NCI-H1105 (cell line): ENCODE measurements at places on chromosomes 1 and 21.

DNA sequence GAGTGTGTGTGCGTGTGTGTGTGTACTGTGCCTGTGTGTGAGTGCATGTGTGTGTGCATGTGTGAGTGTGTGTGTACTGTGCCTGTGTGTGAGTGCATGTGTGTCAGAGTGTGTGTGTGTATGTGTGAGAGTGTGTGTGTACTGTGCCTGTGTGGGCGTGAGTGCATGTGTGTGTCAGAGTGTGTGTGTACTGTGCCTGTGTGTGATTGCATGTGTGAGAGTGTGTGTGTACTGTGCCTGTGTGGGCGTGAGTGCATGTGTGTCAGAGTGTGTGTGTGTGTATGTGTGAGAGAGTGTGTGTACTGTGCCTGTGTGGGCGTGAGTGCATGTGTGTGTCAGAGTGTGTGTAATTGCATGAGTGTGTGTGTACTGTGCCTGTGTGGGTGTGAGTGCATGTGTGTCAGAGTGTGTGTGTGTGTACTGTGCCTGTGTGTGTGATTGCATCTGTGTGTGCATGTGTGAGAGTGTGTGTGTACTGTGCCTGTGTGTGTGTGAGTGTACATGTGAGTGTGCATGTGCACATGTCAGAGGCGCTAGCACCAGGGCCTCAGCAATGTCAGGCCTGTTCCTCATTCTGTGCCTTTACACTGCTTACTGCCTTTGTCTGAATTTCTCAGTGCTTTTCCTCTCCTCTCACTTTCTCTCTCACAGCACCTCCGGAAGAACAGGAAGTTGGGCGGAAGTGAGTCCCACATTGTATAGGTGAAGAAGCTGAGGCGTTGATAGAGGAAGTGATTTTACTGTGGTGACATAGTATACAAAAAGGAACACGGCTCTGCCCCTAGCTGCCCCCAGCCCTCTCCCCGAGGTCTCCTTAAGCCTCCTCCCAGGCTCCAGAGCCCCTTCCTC lies 4.9 kb downstream of the SLC5A9 start:
- no peak for DNase-seq

DNA sequence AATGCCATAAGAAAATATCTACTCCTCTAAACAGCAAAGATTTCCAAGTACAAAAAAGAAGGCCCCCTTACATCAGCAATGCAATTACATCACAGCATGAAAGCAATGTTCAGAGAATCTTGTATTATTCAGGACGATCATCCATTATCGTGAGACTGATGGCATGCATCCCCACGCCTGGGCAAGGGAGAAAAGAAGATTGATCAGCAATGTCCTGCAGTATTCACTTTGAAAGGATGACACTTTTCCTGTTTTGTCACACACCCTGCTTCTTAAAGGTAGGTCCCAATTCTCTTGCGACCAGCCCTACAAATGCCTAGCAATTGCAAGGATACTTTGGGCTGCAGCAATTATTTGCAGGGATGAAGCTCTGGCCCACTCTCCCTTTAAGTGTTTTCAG lies 108.7 kb downstream of the TOMM20 start:
- no peak for DNase-seq

- no peak for DNase-seq
Measured at GRCh38 chr1:180402001-180402400, 100.4 kb downstream of the ACBD6 start.

DNA sequence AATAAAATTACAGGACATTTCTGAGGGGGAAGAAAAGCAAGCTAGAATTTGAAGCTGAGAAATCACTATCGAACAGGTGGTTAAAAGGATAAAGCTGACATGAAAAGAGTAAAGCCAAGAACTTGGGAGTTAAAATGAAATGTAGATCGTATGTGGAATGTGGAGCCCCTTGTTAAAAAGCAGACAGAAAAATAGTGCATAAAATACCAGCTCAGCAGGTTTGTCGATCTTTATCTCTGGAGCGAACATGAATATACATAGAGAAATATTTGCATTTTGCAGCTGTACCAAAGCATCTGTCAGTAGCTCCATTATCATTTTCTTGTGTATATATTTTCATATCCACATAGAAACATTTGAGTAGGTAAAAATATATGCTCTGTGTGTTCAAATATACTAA lies 73.6 kb upstream of the CDC42BPA start:
- no peak for DNase-seq

DNA sequence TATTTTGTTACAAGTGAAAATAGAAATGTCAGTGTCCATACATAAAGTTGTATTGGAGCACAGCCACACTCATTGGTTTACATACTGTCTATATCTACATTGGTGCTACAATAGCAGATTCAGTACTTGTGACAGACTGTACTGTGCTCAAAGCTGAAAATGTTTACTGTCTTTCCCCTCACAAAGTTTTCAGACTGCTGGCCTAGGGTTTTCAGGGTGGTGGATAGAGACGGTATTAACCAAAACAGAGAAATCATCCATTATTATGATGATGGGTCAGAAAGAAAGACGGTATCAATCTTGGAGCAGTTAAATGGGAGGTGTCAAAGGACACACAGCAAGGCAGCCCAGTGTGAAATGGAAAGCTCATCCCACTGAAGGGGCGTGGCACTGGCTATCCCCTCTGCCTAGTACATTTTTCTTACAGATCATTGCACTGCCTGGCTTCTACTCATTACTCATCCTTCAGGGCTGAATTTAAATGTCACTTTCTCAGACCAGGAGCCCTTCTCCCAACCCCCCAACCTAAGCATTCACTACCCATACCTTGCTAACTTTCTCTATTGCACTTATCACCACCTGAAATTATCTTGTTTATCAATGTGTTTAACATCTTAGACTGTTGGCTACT lies 10.2 kb downstream of the JAK1 start:
- DNase-seq, result no peak

GRCh38 chr1:53585129-53585528 lies 125.9 kb downstream of the DMRTB1 start:
- no peak for DNase-seq

GRCh38 chr1:221699577-221699976 lies 42.3 kb downstream of the DUSP10 start:
- DNase-seq, result no peak

GRCh38 chr1:203428981-203429599 lies 46.5 kb upstream of the PRELP start:
- peak; percentile 88 for DNase-seq

DNA sequence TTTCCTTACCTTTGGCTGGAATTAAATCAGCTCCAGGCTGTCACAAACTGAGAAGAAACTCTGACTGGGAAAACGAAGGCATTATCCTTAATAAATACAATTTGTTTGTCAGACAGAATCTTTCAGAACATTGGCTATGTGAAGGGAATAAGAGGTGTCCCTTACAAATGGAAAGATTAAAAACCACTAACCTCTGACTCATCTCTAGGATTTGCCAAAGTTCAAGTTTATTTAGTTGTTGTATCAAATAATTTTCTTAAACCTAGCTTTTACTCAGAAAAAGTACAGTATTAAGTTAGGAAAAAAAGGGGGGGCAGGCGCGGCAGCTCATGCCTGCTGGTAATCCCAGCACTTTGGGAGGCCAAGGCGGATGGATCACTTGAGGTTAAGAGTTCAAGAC lies 15.7 kb downstream of the SERTAD4 start:
- no peak for DNase-seq

GRCh38 chr1:58802640-58803399 lies 19.0 kb upstream of the JUN start:
- DNase-seq, result peak; percentile 85

DNA sequence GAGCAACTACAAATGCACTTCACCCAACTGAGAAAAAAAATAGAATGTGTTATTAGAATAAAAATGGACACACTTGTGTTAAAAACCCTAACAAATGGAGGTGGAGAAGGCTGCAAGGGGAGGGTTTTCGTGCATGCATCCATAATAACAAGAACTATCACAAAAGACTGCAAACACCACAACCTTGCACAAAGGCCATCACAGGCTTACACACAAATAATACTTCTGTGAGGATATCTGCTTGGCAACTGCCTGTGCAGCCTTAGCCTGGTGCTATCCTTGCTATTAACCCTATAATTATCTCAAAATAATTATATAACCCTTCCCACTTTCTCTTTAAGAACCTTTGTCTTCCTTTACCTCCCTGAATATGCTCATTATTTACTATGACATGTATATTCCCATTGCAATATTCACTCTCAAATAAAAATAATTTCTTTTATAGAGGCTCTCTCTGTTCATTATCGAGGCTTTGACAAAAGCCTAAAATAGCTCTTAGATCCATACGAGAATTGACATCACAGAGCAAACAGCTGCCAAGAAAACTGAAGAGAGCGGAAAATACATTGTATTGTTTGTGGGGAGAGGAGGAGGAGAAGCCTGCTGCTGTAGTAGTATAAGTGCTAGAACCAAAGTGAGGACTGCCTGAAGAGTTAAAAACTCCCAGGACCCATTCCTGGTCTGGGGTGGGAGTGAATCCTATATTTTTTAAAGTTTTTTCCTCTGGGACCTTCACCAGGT lies 1768.7 kb downstream of the BRINP3 start:
- DNase-seq, result peak; percentile 90

DNA sequence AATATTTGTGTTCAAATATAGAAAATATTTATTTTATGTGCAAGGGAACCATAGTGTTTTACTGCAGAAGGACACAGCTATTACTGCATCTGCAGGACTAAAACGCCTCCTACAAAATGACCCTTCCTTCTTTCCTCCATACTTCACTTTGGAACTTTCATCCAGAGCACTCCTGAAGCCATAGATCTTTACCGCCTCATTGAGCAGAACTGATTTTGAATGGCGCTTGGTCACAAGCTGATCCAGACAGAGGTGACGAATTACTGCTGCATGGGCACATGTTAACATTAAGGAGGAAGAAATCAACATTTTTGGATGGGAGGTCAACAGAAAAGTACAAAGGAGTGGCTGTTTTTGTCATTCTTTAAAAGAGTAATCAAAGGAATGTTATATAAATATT lies 931.6 kb downstream of the NCAM2 start:
- no peak for DNase-seq

- no peak for DNase-seq
Measured at GRCh38 chr1:161214369-161214768, 726 bp upstream of the FCER1G start.

DNA sequence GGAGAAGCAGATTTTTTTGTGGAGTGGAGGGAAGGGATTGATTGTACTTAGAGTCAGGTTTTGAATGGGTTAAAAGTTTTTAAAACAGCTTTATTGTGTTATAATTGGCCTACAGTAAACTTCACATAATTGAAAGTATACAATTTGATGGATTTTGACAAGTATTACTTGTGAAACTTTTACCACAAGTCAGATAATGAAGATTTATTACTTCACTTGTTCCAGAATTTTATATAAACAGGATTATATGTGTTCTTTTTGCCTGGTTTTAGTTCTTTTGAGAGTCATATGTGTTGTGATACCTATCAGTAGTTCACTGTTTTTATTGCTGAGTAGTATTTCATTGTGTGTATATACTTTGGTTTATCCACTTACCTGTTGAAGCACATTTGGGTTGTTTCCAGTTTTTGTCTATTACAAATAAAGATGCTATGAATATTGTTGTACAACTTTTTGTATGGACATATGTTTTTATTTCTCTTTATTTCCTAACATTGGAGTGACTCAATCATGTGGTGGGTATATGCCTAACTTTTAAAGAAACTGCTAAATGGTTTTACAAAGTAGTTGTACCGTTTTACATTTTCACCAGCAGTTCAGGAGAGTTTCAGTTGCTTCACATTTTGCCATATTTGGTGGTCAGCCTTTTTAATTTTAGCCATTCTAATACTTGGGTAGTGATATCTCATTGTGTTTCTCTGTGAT lies 71.0 kb downstream of the DYRK1A start:
- DNase-seq, result no peak

GRCh38 chr1:93415296-93415695 lies 32.6 kb upstream of the FNBP1L start:
- no peak for DNase-seq

DNA sequence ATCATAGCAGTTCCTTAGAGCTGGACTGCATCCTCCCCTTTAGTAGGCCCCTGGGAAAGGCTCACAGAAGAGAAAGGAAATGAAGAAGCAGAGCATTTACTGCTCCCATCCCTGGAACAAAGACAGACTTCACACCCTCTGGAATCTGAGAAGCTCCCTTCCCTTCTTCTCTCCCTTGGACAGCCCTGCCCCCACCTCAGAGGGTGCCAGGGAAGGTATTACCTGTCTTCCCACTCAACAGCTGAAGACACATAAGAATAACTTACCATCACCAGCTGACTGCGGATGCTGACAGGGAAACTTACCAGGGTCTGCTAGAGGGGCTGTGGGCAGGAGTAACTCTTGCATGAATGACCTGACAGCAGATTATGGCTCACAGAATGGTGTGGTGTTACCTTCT lies 14.1 kb upstream of the FAAH start:
- DNase-seq, result no peak

DNA sequence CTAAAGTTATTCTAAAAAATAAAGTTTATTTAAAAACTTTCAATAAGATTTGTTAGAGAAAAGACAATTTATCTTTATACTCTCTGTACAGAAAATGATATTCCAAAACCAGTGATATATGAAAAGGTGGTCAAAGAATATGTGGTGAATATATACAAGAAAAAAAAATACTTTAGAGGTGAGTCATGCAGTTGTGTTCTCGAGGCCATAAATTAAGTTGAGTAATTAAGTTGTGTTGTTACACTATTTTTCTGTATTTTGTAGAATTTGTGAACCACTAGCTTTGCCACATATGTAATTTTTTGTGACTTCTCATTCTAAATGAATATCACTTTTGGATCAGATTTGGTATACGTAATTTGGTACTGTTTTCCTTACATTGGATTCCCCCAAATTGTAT lies 23.6 kb upstream of the DUSP10 start:
- DNase-seq, result no peak

GRCh38 chr21:34545079-34545884 lies 33.3 kb upstream of the KCNE1 start:
- no peak for DNase-seq

GRCh38 chr1:92855236-92855635 lies 23.4 kb downstream of the RPL5 start:
- DNase-seq, result no peak

DNA sequence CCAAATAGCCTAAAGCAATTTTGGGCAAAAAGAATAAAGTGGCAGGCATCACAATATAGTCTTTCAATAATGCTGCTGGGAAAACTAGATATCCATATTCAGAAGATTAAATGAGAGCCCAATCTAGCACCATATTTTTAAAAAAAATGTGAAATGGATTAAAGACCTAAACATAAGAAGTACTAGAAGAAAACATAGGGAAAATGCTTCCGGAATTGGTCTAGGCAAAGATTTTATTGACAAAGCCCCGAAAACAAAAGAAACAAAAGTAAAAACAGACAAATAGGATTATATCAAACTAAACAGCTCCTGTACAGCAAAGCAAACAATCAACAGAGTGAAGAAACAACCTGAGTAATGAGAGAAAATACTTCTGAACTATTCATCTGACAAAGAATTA lies 48.6 kb upstream of the KCNK1 start:
- DNase-seq, result no peak
